Activated CD4-positive, alpha-beta T cell treated with anti-CD3 and anti-CD28 coated beads, Interleukin-2, amount 50 U/mL, for 1 hour (primary cell): ENCODE measurements at places on chromosomes 16 and 17.

- no peak for DNase-seq
Observed at GRCh38 chr16:8293413-8293812, 296.9 kb downstream of the TMEM114 start.

GRCh38 chr17:17075125-17075781 is 33.0 kb downstream of the MPRIP start:
- peak; percentile 22 for DNase-seq

- DNase-seq: no peak
Observed at GRCh38 chr16:75306099-75306762, 54.8 kb upstream of the BCAR1 start.

GRCh38 chr17:40019140-40019991 is 4.1 kb downstream of the CSF3 start:
- DNase-seq: no peak

- DNase-seq: no peak
Observed at GRCh38 chr16:57786632-57787518, 15.4 kb downstream of the KIFC3 start.

- no peak for DNase-seq
Observed at GRCh38 chr17:57142925-57143324, 57.9 kb downstream of the AKAP1 start.

DNA sequence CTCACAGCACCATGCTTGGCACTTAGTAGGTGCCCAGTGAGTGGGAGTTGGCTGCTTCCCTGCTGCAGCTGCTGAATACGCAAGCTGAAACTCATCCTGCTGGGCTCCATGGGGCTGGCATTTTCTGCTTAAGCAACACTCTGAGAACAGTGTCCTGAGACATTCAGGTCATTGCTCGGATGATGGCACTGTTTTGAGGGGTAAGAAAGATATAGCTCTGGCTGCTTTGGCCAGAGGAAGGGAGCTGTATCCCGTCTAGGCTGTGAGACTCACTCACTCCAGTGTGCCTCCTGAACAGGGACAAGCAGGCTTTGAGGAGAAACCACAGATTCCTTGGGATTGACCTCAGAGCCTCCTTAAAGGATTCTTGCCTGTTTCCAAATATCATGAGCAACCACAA is 120.5 kb downstream of the CLEC16A start:
- DNase-seq: no peak

GRCh38 chr17:30290696-30291542 is 825 bp downstream of the BLMH start:
- DNase-seq: peak; percentile 18

- DNase-seq: no peak
Observed at GRCh38 chr16:10868596-10869469, 8.2 kb upstream of the CIITA start.

GRCh38 chr17:13480877-13481276 is 120.9 kb downstream of the HS3ST3A1 start:
- no peak for DNase-seq

DNA sequence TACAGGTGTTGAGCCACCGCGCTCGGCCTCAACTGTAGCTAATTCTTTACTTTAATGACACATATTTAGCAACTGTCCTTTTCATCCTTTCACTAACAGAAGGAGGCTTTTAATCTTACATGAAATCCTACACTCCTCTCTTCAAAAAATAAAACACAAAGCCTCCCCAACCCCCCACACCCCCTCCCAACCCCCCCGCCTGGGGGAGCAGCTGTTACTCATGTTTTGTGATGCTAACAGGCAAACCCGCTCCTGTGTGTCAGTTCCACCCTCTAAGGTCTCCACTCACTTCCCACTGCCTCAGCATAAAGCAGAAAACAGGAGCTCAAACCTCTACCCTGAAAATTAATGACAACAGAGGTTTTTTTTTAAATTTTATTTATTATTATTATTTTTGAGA is 55.4 kb upstream of the SLC25A19 start:
- peak; percentile 37 for DNase-seq

GRCh38 chr16:65679785-65680184 is 557.9 kb upstream of the CDH11 start:
- DNase-seq: no peak

DNA sequence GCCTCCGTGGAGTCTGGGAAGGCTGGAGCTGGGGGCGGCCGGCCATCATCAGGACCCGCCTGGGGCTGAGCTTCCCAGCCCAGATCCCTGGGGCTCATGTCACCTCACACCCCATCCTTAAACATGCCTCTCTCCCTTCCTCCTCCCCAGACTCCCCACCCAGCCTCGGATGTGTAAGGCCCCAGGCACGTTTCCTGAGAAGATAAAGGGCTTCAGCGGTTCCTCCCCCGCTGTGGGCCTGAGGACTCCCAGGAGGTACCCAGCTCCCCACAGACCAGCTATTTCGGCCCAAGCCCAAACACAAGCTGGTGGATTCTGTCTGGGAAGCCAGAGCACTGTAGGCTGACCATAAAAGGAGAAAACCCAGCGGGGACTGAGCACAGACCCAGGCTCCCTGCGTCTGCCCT is 49.2 kb downstream of the MYH11 start:
- DNase-seq: no peak

GRCh38 chr16:56401482-56401881 is 23.9 kb downstream of the AMFR start:
- no peak for DNase-seq

DNA sequence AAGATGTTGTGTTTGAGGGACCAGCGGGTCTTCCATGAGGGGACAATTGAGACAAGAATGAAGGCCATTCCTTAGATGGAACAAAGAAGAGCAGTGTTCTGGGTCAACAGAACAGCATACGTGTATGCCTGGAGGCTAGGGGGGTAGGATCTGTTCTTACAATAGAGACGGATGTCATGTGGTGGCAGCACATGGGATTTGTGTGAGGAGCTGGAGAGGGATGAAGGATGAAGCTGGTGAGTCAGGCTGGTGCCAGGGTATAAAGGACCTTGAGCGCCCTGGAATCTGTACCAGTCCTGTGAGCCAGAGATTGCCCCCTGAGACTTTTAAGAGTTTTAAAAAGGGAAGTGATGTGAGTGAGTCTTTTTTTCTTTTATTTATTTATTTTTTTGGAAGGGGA is 22.8 kb upstream of the WFDC1 start:
- DNase-seq: no peak

- DNase-seq: no peak
Observed at GRCh38 chr17:64950871-64951270, 31.6 kb upstream of the LRRC37A3 start.

GRCh38 chr16:48441863-48442279 is 56.7 kb upstream of the SIAH1 start:
- DNase-seq: no peak

DNA sequence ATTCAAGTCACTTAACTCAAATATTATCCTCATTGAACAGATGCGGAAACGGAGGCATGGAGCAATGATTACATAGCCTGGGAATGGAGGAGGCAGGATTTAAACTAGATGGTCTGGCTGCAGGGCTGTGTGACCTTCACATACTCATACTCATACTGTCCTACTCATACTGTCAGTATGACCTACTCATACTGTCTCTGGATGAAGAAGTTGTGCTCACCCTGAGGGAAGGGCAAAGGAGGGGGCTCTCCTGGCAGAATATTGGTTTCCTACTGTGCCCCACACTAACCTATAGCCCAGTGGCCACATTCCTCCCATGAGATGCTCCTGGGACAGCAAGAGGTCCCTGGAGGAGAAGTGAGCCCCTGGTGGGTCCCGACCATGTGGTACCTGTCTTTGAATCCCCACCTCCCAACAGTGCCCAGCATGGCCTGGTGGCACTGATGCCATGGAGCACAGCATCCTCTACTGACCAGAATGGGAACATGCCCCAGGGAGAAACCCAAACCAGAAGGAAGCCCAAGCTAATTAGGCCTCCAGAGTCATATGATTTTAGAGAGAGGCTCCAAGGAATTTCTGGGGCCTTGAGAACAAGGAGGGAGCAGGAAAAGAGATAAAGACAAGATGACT is 197.3 kb upstream of the SDK2 start:
- peak; percentile 8 for DNase-seq

DNA sequence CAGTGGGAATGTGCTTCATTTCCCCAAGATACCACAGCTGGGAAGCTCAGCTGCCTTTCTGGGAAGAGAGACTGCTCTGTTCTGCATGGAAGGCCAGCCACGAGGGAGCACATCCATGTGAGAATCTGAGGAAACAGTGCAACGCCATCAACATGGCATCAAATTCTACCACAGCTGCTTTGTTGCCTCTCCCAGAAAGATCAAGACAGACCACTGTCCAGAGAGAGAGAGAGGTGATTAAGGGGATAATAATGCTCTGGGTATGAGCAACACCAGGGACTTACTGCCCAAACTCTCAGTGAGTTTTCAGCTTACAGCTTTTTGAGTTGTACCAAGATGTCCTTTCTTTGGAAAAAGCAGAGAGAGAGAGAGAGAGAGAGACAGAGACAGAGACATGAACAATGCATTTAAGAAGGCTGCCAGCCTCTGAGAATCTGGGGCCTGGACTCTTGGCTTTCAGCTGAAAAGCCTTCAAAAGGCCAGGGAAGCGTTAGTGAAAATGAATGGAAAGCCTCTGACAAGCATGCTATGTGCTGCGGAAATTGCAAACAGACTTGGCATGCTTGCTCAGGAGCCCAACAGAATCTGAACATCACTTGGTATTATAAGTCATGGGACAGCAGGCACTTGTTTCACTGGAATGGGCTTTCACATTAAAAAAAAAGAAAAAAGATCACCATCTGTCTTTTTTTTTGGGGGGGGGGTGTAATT is 223.1 kb downstream of the MAP2K6 start:
- DNase-seq: no peak

GRCh38 chr16:30951750-30952149 is 2.9 kb downstream of the ORAI3 start:
- DNase-seq: no peak

GRCh38 chr17:33983824-33984574 is 271.1 kb upstream of the CCL2 start:
- no peak for DNase-seq

DNA sequence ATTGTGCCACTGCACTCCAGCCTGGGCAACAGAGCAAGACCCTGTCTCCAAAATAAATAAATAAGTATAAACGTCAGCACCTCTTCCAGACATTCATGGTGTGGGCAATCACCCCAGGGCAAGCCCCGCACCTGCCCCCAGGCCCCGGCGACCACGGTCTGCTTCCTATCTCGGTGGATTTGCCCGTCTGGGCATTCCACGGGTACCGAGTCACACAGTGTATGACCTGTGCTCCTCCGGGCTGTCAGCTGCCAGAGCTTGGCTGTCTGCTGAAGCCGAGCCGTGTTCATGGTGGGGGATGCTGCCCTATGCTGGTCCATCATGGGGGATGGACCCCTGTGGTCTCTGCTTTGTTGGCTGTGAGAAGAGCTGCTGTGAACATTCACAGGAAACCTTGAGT is 15.4 kb downstream of the CYBC1 start:
- DNase-seq: no peak

- DNase-seq: no peak
Observed at GRCh38 chr17:63595132-63595531, 5.6 kb upstream of the TACO1 start.

- no peak for DNase-seq
Observed at GRCh38 chr16:84194018-84194417, 3.1 kb downstream of the ADAD2 start.

GRCh38 chr16:3023415-3023668 is 400 bp downstream of the HCFC1R1 start:
- DNase-seq: no peak

- DNase-seq: no peak
Observed at GRCh38 chr16:19044769-19045168, 22.6 kb upstream of the COQ7 start.

DNA sequence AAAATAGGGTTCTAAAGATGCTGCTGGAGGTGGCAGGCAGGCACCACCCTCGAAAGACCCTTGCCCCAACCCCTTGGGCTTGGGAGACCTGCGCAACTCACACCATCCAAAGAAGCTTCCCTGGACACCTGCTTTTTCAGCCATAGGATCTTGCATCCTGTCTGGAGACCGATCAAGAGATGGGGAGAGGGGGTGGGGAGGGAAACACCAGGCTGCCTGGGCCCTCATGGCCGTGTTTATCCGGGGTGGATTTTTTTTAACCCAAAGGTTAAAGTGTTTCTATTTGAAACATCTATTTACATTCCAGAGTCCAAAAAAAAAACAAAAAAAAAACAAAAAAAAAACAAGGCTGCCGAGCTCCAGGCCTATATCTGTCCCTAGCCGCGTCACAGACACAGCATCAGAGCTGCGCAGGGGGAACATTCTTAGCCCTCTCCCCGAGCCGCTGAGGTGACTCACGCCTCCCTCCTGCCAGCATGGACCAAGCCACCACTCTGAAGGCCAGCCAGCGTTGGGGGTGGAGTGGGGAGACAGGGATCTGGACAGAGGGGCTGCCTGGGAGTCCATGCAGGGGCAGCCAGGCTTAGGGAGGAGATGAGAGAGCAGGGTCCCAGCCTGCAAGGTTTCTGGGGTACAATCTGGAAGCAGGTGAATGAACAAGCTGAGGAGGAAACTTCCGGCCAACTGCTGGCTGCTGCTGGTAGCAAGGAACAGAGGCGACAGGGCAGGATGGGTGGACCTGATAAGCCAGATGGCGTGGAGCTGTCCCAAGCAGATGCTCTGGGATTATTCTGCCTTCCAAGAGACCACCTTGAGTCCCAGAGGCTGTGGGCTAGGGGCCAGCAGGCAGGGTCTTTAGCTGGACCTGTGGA is 14.8 kb downstream of the HDAC5 start:
- DNase-seq: no peak

DNA sequence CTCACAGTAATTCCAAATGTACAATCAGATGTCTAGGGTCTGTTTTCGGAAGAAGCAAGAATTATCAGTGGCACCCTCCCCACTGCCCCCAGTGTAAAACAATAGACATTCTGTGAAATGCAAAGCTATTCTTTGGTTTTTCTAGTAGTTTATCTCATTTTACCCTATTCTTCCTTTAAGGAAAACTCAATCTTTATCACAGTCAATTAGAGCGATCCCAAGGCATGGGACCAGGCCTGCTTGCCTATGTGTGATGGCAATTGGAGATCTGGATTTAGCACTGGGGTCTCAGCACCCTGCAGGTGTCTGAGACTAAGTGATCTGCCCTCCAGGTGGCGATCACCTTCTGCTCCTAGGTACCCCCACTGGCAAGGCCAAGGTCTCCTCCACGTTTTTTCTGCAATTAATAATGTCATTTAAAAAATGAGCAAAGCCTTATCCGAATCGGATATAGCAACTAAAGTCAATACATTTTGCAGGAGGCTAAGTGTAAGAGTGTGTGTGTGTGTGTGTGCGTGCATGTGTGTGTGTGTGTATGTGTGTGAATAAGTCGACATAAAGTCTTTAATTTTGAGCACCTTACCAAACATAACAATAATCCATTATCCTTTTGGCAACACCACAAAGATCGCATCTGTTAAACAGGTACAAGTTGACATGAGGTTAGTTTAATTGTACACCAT is 59.7 kb downstream of the HLF start:
- no peak for DNase-seq

GRCh38 chr16:66342294-66342900 is 24.1 kb upstream of the CDH5 start:
- DNase-seq: peak; percentile 7

- DNase-seq: peak; percentile 22
Observed at GRCh38 chr17:49434821-49435670, 20.4 kb upstream of the PHB1 start.
